ENCODE measurements at places on chromosomes 5 and 9.

GRCh38 chr9:136024696-136025316 is 63.6 kb upstream of the UBAC1 start:
- no peaks in the 10 kb centered on the region for H3K4me1 ChIP-seq
- no peaks in the 10 kb centered on the region for H3K36me3 ChIP-seq
- H3K4me3 ChIP-seq, result no peak overlapping the region

- H3K27ac ChIP-seq, result no peak overlapping the region
- no peaks in the 10 kb centered on the region for H3K4me1 ChIP-seq
- H3K4me3 ChIP-seq, result no peak overlapping the region
- H3K27me3 ChIP-seq, result no peaks in the 10 kb centered on the region
These were observed 188.0 kb downstream of the KDM4C start for GRCh38 chr9:6945816-6946215.

DNA sequence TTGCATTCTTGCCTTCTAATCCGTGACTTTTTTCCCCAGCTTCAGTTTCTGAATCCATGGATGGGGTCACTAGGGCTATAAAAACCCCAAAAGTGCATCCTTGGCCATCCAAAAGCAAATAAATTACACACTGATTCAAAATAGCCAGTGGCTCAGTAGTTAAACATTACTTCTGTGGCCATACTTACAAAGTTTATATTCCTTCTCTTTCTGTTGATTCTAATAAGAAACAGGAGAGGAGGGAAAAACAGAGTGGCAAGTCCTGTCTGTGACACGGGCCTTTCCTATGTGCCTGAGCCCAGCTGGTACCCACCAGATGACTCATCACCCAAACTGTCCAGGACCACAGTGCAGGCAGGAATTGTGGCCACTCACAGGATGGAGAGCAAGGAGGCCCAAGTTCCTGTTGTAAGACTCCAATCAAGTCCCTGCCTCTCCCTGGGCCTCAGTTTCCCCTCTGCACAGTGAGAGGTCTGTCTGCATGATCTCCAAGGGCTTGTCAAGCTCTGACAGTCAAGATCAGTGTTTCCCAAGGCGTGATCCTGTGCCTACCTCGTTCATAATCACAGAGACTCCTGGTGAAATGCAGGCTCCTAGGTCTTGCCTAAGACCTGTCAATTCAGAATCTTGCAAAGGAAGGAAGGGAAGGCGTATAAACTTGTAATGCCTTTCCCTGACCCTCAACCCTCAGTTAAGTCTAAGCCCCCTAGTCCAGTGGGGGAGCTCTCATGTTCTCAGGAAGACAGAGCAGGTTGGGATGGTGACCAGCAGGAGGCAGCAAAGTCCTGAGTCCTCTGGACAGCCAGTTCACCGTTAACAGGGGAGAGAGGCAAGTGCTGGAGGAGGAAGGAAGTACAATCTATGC is 29.5 kb downstream of the TNIP1 start:
- no peak overlapping the region for H3K27ac ChIP-seq
- H3K4me1 ChIP-seq, result no peaks in the 10 kb centered on the region
- DNase-seq, result peak; percentile 64

DNA sequence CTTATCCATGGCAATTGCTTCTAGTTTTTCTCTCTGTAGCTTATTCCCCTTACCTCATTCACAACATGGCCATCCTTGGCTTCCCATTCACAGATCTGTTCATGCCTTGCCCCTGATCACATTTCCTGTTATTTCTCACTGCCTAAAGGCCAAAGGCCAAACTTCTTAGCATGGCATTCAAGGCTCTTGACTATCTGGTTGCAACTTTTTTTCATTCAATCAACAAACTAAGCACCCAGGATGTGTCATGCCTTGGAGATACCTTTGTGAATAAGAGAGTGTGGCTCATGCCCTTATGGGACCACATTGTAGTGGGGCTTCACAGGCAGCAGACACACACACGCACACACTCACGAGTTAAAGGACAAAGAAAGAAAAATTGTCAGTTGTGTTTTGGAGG is 27.6 kb downstream of the FGF1 start:
- no peaks in the 10 kb centered on the region for H3K27me3 ChIP-seq
- no peaks in the 10 kb centered on the region for H3K4me1 ChIP-seq
- H3K27ac ChIP-seq, result no peak overlapping the region
- H3K4me3 ChIP-seq, result no peak overlapping the region
- DNase-seq, result no peak
- no peaks in the 10 kb centered on the region for H3K36me3 ChIP-seq

DNA sequence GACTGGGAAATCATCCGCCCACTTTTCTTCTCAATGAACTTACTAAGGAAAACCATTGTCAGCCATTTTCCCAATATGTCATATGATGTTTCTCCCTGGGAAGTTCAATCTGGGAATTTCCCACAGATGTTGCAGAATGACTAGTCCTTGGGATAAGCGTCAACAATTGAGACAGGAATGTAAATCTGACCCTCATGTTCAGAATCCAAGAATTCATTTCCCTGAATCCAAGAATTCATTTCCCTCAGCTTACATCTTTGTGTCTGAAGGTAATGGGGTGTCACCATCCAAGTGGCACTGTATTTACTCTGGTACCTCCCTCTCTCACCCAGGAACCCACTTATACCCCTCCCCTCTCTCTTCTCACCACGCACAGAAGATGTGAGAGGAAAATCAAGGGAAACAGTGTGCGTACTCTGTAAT is 7.4 kb downstream of the KLF9 start:
- peaks cover 3% of the 10 kb centered on the region for H3K36me3 ChIP-seq
- H3K27ac ChIP-seq, result peak overlapping the region; percentile 46
- H3K4me3 ChIP-seq, result no peak overlapping the region
- H3K27me3 ChIP-seq, result no peaks in the 10 kb centered on the region
- H3K4me1 ChIP-seq, result peaks cover 32% of the 10 kb centered on the region

- H3K36me3 ChIP-seq, result no peaks in the 10 kb centered on the region
- DNase-seq, result no peak
- H3K27ac ChIP-seq, result no peak overlapping the region
- H3K4me3 ChIP-seq, result no peak overlapping the region
- no peaks in the 10 kb centered on the region for H3K4me1 ChIP-seq
These were observed 28.8 kb downstream of the TTC39B start for GRCh38 chr9:15278091-15278687.

DNA sequence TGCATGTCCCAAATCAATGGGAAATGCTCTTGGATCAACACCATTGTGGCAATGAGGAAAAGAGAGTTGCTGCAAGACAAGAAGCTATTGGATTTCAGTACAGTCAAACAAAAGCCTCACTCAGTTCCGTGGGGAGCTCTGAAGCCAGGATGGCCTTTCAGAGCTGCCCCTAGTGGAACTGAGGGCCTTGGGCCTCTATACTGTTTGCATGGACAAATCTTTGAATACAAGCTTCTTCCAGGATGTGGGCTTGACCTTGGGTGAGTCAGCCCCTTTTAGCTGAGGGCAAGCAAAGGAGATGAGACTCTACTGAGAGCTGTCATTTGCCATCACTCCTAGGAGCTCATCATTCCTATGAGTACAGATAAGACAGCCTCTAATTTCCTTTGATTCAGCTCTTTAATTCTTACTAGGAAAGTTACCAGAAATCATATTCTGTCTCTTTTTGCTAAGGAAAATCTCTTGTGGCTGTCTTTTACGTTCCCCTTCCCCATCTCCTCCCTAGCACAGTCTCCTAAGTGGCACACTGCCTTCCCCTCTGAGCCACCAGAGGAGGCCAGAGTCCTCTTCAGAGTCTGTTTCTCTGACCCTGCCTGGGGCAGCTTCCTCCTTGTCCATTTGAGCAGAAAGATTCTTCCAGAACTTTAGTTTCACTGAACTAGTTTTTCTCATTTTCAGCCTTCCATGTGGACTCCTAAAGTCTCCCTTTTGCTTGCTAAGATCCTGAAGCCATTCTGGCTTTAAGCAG is 168.8 kb upstream of the POC5 start:
- peak; percentile 1 for DNase-seq
- no peak overlapping the region for H3K4me3 ChIP-seq
- no peaks in the 10 kb centered on the region for H3K4me1 ChIP-seq
- no peaks in the 10 kb centered on the region for H3K27me3 ChIP-seq

- H3K4me1 ChIP-seq, result peaks cover 14% of the 10 kb centered on the region
- peaks cover 3% of the 10 kb centered on the region for H3K27me3 ChIP-seq
- no peaks in the 10 kb centered on the region for H3K36me3 ChIP-seq
- no peak for DNase-seq
- H3K4me3 ChIP-seq, result no peak overlapping the region
These were observed 1.1 kb downstream of the MAST4 start for GRCh38 chr5:66597183-66597757.

GRCh38 chr9:84668196-84669012 is 1.1 kb upstream of the NTRK2 start:
- no peak for DNase-seq
- H3K4me3 ChIP-seq, result no peak overlapping the region
- H3K36me3 ChIP-seq, result no peaks in the 10 kb centered on the region

- no peaks in the 10 kb centered on the region for H3K27me3 ChIP-seq
- no peak for DNase-seq
- H3K36me3 ChIP-seq, result no peaks in the 10 kb centered on the region
- H3K27ac ChIP-seq, result no peak overlapping the region
- no peaks in the 10 kb centered on the region for H3K4me1 ChIP-seq
These were observed 3.0 kb upstream of the TUSC1 start for GRCh38 chr9:25681266-25681665.

- no peak overlapping the region for H3K27ac ChIP-seq
- H3K27me3 ChIP-seq, result no peaks in the 10 kb centered on the region
- peak; percentile 9 for DNase-seq
- peak overlapping the region; percentile 19 for H3K4me3 ChIP-seq
- H3K4me1 ChIP-seq, result no peaks in the 10 kb centered on the region
These were observed 64.0 kb downstream of the CARTPT start for GRCh38 chr5:71782771-71783770.

Data from naive thymus-derived CD4-positive, alpha-beta T cell (primary cell).